Activated T-helper 1 cell treated with Interleukin-2 at 50 U/mL for 16 hours (primary cell): ENCODE measurements at places on chromosomes 7 and 10.

DNA sequence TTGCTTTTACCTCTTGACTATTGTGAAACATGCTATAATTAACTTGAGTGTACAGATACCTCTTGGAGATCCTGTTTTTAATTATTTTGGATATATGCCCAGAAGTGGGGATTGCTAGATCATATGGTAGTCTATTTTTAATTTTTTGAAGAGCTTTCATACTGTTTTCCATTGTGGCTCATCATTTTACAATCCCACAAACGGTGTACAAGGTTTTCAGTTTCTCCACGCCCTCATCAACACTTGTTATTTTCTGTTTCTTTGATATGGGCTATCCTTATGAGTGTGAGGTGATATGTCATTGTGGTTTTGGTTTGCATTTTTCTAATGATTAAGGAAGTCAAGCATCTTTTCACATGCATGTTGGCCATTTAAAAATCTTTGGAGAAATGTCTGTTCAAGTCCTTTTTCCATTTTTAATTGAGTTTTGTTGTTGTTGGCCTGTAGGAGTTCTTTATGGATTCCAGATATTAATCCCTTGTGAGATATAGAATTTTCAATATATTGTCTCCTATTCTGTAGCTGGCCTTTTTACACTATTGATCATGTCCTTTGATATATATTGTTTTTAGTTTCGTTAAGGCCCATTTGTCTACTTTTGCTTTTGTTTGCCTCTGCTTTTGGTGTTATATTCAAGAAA lies 7.5 kb downstream of the AGK start:
- no peak for DNase-seq

GRCh38 chr10:110710621-110711020 lies 66.5 kb downstream of the RBM20 start:
- no peak for DNase-seq

DNA sequence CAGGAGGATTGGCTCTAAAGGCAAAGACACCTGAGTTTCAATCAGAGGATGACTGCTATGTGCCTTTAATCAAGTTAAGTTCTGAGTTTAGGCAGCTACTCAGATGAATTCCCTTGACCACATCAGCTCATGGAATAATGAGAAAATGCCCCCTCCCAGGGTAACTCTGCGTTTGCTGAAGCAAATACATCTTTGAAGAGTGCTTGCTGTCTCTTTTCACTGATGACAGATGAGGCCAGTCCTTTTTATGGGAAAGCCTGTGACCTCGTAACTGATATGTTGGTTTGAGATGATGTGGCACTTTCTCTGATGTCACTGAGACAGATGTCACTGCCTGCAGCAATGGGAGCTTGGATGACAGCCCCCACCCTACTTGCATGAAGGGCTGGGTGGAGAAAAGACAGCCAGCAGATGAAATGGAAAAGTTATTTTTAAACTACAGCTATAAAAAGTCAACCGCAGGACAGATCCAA lies 43.7 kb upstream of the DGKI start:
- no peak for DNase-seq

DNA sequence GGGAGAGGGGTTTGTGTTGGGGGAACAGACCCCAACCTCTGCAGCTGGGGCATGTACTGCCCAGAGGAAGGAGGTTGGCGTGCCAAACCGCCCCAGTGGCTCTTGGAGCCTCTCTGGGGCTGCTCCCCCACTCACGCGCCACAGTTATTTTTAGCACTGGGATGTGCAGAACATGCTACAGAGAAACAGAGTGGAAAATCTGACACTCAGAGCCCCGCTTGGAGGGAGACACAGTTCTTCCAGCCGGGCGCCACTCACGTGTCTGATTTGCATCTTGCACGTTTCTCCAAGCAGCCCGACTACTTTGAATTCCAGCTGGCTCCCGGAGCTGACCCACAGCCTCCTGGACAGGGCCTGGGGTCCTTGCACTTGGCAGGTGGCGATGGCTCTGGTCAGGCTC lies 182.0 kb downstream of the RPS24 start:
- no peak for DNase-seq

DNA sequence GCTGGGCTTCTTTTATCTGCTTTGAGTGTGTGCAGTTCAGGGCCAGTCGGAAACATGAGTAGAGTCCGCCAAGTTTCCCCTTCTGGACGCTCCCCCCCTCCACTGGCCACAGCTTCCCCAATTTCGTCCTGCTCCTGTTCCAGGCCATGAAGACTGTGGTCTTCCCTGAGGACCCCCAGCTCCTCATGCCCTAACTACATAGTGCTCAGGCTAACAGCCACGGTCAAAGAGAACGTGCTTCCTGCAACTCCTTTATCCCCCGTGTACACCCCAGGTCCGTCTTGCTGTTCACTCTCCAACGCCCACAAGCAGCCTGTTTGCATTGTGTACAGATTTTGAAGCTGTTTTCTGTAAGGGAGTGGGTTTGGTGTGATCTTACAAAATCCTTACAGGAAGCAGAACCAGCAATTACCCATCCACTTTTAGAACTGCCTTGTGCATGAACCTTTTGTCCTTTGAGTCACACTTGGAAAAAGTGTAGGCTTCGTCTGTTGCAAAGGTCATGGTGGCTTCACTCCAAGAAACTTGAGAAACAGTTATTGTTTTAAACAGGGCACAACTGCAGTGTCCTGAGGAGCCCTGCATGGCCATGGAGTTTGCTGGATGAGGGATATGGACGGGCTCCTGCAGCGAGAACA lies 77.0 kb upstream of the FAM20C start:
- no peak for DNase-seq

DNA sequence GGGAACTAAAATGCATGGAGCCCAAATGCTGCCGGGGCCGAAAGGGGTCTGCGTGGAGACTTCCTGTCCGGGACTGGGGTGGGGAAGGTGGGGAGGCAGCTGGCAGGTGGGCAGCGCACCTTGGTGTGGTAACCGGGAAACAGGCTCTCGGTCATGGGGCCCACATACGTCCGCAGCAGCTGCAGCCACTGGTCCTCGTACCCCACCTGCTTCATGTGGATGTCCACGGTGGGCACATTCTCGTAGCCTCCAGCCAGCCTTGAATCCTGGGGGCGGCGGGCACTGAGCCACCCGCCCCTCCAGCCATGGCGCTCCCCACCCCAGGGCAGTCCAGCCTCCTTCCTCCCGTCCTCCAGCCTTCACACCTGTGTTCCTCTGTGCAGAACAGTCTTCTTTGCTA lies 6.6 kb upstream of the MOGAT3 start:
- no peak for DNase-seq

DNA sequence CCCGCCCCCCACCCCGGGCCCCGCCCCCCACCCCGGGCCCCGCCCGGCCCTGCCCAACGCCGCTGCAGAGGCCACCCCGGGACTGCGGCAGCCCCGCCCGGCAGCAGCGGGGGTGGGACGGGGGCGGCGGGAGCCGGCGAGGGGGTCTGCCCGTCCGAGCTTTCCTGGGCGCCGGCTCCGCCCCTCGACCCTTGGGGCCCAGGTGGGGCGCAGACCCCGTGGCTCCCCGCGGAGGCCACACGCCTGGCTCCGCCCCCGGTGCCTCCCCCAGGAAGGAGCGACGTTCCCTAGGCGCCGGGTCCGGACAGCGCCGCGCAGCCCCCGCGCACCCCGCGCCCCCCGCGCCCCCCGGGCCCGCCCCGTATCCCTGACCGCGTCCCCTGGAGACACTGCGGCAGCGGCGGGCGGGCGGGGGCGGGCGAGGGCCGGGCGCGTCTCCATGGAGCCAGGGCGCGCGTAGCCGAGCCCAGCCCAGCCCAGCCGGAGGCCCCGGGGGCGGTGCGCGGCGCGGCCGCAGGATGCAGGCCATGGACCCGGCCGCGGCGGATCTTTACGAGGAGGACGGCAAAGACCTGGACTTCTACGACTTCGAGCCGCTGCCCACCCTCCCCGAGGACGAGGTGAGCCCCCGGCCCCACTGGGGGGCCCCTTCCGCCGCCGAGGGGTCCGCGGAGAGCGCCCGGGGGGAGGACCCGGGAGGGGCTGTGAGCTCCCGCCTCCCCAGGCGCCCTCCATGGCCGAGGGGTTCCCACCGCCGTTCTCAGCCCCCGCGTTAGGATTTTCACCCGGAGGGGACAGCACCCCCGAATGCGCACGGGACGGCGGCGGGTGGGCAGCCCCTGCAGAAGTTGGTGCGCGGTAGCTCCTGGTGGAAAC lies at the start of gene KNDC1:
Gene KNDC1, plus strand, starts transcription at position 270 of the 876 bp plus-strand sequence. Its CDS starts 249 bp downstream, at position 519.
- no peak for DNase-seq

- DNase-seq: no peak
Observed at GRCh38 chr10:10878963-10879362, 138.7 kb upstream of the CELF2 start.

DNA sequence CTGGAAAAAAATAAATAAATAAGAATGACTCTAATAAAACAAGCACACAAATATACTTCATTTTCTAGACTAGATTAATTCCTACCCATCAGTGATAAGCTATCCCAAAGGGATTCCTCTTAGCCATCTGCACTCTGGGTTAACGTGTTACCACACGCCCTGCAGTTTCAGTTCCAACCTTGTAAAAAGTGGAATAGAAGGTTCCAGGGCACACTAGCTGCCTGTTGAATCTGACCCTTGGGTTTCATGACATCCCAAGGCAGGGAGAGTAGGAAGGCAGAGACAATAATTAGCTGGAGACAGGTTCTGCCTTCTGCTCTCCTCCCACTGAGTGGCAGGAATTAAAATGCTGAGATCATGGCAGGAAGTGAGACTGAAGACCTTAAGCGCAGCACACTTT lies 33.5 kb downstream of the SLC37A3 start:
- no peak for DNase-seq

DNA sequence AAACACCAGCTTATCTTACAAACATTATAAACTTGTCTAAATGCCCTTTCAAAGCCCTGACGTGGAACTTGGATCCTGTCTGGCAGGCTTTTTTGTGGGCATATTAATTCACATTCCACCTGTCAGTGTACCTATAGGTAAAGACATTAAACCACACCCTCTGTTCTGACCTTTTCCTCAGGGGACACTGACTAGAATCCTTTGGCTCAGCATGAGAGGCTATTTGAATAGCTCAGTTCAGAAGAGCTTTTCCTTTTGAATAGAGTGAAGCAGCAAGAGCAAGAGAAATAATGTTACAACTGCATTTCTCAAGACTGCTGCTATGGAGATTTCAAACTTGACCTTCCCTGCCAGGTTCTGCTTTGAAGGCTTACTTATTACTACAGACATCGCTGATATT lies 76.9 kb downstream of the CYP51A1 start:
- DNase-seq: no peak

GRCh38 chr7:107430057-107430456 lies 39.8 kb upstream of the GPR22 start:
- no peak for DNase-seq

DNA sequence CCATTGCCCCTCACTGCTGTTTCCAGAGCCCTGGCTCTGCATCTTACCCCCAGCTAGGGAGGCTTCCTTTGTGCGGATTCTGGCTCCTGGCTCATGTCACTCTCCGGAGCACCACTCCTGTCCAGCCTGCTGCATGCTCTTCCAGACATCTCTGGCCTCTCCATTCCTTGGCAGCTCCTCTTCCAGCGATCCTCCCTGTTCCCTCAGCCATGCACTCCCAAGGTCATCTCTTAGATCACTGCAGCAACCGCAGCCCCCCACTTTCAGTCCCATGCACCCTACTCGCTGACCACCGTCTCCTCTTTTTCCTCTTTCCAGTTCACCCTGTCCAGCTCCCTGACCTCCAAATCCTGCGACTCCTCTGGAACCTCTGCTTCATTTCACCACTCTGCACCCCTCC lies 6.9 kb upstream of the SMARCD3 start:
- DNase-seq: no peak

DNA sequence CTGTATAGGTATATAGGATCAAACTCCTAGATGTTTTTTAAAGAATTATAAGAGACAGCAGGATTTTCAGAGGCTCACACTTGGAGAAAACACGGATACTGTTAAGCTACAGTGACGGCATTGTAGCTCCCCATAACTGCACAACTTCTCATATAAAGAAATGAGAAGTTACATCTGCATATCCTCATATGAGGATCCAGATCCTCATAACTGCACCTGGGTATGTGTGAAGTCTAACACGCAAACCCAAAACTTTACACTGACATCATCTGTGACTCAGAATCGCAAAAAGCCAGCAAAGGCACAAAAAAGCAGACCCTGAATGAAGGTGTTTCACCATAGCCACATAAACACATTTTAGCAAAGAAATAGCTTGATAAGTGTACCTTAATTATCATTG lies 34.1 kb downstream of the NEBL start:
- no peak for DNase-seq

DNA sequence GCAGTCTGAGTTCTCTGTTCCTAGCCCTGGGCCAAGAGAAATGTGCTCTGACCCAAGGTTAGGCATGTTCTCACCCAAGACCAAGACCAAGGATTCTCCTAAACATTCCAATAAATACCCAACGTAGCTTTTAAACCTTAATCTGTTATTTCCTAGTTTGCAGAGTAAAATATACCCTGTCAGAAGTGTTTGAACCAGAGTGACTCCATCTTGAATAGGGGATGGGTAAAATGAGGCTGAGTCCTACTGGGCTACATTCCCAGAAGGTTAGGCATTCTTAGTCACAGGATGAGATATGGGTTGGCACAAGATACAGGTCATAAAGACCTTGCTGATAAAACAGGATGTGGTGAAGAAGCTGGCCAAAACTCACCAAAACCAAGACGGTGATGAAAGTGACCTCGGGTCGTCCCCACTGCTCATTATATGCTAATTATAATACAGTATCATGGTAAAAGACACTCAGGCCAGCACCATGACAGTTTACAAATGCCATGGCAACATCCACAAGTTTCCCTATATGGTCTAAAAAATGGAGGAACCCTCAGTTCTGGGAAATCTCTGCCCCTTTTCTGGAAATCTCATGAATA lies 27.7 kb downstream of the PLXNA4 start:
- DNase-seq: no peak

GRCh38 chr10:27319752-27320431 lies 79.3 kb upstream of the ACBD5 start:
- no peak for DNase-seq

DNA sequence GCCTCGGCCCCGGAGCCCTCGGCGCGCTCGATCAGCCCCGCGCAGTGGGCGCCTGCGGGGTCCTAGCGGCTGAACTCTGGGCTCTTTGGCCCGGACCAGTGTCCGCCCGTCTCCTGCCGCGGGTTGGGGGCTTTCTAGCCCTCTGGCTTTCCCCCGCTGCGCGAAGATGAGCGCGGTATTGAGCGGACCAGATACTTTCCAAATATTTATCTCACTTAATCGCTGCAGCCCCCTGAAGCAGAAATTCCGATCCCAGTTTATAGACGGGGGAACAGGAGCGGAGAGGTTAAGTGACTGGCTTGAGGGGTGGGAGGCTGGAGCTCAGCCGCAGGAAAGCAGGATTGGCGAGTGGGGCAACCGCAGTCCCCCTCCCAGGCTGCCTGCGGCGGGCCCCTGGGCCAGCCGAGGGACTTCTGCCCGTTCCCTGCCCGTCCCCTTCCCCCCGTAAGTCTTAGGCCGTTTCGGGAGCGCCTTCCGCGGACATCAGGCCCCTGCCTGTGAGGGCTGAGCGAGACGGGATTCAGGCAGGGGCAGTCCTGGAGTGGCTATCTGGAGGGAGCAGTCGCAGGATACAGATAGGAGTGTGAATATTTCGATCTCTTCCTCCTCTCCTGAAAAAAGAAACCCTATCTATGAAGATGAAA lies 565 bp downstream of the STRIP2 start:
- DNase-seq: no peak

DNA sequence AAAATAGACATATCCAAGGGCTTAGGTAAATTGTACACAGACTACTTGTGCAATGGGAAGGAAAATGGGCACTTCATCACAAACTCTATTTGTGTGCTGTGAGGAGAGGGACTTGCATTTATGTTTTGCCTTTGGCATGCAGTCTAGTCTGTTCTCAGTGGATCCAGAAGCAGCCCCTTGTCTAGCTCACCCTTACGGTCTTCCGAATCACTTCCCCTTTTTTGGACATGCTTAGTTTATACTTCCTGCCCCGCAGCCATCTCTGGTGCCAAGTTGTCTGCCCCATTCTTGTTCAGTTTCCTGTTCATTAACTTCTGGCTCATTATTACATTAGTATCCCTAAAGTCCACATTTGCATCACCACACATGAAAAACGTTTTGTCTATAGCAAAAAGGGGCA lies 161.6 kb downstream of the NRCAM start:
- no peak for DNase-seq
